HepG2 (cell line): ENCODE measurements at places on chromosomes 1 and 21. TPM values are rescaled to one million over a fixed set of nuclear protein-coding genes. Genes with fewer than 3 reads are reported as not detected.

DNA sequence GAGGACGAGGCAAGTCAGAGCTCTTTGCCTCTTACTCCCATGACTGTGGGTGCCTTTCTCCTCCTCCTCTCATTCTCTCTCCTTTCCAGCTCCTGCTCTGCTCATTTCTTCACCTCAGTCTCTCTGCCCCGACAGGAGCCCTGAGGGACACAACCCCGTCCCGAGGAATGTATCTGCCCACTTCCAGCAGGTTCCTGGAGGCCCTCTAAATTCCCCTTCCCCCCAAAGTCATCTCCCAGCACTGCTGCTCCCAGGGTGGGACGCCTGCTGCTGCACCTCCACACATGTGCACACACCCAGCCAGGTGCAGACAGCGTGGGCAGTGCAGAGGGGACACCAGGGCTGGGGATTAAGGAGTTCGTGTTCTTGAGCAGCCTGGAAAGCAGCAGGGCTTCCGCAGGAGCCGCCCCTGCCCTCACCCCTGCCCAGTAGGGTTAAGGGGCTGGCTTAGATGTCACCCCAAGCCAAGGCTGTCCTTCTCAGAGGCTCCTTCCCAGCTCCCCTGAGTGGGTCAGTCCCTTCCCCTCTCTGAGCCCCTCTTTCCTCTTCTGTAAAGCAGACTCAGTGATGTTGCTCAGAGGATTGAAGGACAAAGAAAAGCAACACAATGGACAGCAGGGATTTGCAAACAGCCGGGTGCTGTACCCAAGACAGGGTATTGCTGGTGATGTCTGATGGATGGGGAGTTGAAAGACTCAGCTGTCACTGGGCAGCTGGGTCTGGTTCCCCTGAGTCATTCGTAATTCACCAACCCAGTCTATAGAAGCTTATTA is 346.0 kb downstream of the MATN1 start:
- H3K4me3 ChIP-seq: no peak overlapping the region
- no peak for DNase-seq
- H3K27ac ChIP-seq: no peak overlapping the region

- no peak overlapping the region for H3K4me3 ChIP-seq
- peaks cover 3% of the 10 kb centered on the region; the same call in 1 of the 3 replicates for H3K36me3 ChIP-seq
- no peaks in the 10 kb centered on the region; the same call in 1 of the 2 replicates for H3K27me3 ChIP-seq
- no peaks in the 10 kb centered on the region for H3K4me1 ChIP-seq
Observed at GRCh38 chr1:50611675-50612074, 188.4 kb upstream of the DMRTA2 start.

DNA sequence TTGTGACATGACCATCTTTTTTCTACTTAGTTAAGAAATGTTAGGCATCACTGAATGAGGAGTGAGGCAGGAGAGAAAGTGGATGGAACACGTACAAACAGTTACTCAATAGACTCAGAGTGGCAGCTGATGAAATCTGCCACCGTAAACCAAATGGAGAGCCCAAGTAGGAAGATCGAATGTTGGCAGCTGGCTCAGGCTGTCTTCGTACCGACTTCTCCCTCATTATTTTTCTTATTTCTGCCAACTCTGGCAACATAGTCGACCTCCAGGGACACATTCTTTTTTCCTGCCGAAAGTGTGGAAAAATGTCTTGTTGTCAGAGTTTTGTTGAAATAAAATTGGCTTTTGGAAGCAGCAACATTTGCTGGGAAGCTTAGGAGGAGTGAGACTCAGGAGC is 143.3 kb downstream of the GREM2 start:
- H3K27me3 ChIP-seq: no peaks in the 10 kb centered on the region
- no peaks in the 10 kb centered on the region for H3K4me1 ChIP-seq
- no peak overlapping the region for H3K27ac ChIP-seq
- H3K4me3 ChIP-seq: no peak overlapping the region

GRCh38 chr1:98387701-98388100 is 273.8 kb upstream of the SNX7 start:
- H3K4me1 ChIP-seq: no peaks in the 10 kb centered on the region
- H3K27ac ChIP-seq: no peak overlapping the region
- no peaks in the 10 kb centered on the region for H3K36me3 ChIP-seq
- H3K4me3 ChIP-seq: no peak overlapping the region

GRCh38 chr1:38274974-38275373 is 228.4 kb upstream of the POU3F1 start:
- DNase-seq: no peak
- H3K4me3 ChIP-seq: no peak overlapping the region
- H3K27me3 ChIP-seq: no peaks in the 10 kb centered on the region; the same call in 1 of the 3 replicates
- H3K36me3 ChIP-seq: no peaks in the 10 kb centered on the region
- no peak overlapping the region for H3K27ac ChIP-seq

DNA sequence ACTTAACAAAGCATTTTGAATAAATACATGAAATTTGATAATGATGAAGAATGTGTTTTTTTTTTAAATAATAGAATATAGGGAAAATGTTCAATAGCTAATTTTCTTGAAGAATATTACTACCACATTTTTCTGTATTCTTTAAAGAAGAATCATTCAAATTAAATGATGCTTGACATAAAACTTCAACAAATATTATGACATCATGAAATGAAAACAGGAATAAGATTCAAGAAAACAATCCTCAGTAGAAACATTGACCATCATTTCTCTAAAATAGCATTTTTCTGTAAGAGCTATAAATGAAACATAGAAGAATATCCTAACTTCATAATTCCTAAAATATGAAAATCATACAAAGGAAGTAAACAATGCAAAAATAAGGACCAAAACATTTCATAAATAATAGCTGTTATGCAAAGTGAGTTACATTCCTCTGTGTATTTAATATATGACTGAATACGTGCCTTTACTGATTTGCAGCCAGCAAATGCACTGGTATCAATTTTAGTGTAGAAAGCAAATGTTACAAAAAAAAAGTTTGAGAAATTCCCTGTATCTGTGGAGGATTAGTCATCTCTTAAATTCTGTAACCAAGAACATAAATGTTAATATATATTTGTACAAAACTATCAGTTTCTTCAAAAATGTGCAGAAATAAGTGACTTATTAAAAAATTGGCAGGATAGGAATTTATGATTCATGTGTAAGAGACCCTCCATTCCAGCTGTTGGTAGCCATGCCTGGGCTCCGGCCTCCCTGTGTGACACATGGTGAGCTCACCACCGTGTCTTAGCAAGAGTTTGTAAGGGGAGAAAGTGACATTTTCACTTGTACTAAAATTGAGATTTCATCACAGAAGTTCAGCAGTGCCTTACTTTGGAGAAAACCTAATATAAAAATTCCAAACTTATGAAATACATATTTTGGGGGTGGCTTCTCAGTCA is 15.0 kb upstream of the PTPN14 start:
- H3K27ac ChIP-seq: no peak overlapping the region
- no peaks in the 10 kb centered on the region for H3K36me3 ChIP-seq
- no peak overlapping the region for H3K4me3 ChIP-seq
- H3K27me3 ChIP-seq: no peaks in the 10 kb centered on the region
- H3K4me1 ChIP-seq: no peaks in the 10 kb centered on the region

GRCh38 chr1:219143735-219144134 is 29.9 kb upstream of the LYPLAL1 start:
- no peaks in the 10 kb centered on the region for H3K4me1 ChIP-seq
- H3K36me3 ChIP-seq: no peaks in the 10 kb centered on the region
- no peak overlapping the region for H3K4me3 ChIP-seq
- H3K27me3 ChIP-seq: no peaks in the 10 kb centered on the region

- peaks cover 87% of the 10 kb centered on the region for H3K4me1 ChIP-seq
- peak overlapping the region; percentile 100 for H3K27ac ChIP-seq
- no peak overlapping the region for H3K4me3 ChIP-seq
Observed at GRCh38 chr21:39094847-39095579, 88.2 kb downstream of the PSMG1 start.

DNA sequence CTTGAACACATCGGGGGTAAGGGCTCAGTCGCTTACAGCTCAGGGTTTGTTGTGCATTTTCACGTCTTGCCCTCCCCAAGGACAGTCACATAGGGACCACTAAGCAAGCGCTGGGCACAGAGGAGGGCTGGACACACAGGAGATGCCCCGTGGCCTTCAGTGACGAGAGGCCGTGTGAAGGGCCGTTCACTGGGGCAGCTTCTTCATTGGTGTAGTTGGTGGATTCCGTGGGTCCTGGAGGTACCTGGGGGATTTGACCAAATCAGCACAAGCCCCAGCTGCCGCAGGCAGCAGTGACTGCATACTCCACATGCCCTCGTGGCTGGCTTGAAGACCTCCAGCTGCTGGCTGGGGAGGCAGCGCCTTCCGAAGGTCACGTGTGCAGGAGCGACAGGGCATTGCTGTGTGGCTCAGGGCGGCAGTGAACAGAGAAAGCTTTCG is 100.8 kb upstream of the C1orf174 start:
- H3K4me3 ChIP-seq: no peak overlapping the region
- H3K36me3 ChIP-seq: no peaks in the 10 kb centered on the region
- H3K27ac ChIP-seq: no peak overlapping the region
- DNase-seq: no peak
- H3K27me3 ChIP-seq: peaks cover 10% of the 10 kb centered on the region

GRCh38 chr1:191575746-191576145 is 582.5 kb upstream of the RGS18 start:
- no peaks in the 10 kb centered on the region for H3K27me3 ChIP-seq
- H3K4me3 ChIP-seq: no peak overlapping the region
- no peaks in the 10 kb centered on the region for H3K4me1 ChIP-seq
- DNase-seq: no peak
- no peaks in the 10 kb centered on the region for H3K36me3 ChIP-seq

GRCh38 chr1:170676628-170677027 is 12.7 kb downstream of the PRRX1 start:
- no peaks in the 10 kb centered on the region for H3K27me3 ChIP-seq
- no peaks in the 10 kb centered on the region for H3K36me3 ChIP-seq
- H3K4me3 ChIP-seq: no peak overlapping the region
- H3K27ac ChIP-seq: no peak overlapping the region
- DNase-seq: no peak

GRCh38 chr1:83527987-83528386 is 470.9 kb downstream of the TTLL7 start:
- no peaks in the 10 kb centered on the region for H3K27me3 ChIP-seq
- no peak overlapping the region for H3K4me3 ChIP-seq
- no peaks in the 10 kb centered on the region for H3K36me3 ChIP-seq
- H3K27ac ChIP-seq: no peak overlapping the region
- DNase-seq: no peak

GRCh38 chr1:223045164-223045957 is 97.7 kb downstream of the TLR5 start:
- peak overlapping the region; percentile 20; the same call in 1 of the 2 replicates for H3K4me3 ChIP-seq
- H3K4me1 ChIP-seq: peaks cover 34% of the 10 kb centered on the region
- no peaks in the 10 kb centered on the region for H3K36me3 ChIP-seq
- DNase-seq: peak; percentile 40
- H3K27me3 ChIP-seq: no peaks in the 10 kb centered on the region

DNA sequence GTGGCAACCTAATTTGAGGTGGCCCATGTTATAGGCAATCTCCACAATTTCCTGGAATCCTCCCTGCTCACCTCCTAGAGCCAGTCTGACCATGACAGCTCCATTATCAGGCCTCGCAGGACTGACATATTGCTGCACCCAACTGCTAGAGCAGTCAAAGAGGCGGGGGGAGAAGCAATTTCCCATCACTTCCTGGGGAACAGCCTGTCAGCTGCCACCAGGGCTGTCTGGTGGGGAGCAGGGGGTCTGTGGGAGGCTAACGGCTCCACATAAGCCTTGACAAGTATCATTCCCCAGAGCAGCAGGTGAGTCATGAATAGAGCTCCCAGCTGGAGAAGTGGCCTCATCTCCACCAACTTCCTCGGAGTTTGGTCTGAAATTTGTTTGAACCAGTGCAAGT is 322.9 kb downstream of the MATN1 start:
- no peak for DNase-seq
- no peak overlapping the region for H3K27ac ChIP-seq
- no peaks in the 10 kb centered on the region for H3K36me3 ChIP-seq
- H3K27me3 ChIP-seq: peaks cover 4% of the 10 kb centered on the region; the same call in 1 of the 3 replicates
- no peak overlapping the region for H3K4me3 ChIP-seq
- no peaks in the 10 kb centered on the region for H3K4me1 ChIP-seq

GRCh38 chr1:7388141-7388487 is 383.0 kb upstream of the VAMP3 start:
- no peaks in the 10 kb centered on the region for H3K4me1 ChIP-seq
- DNase-seq: no peak
- H3K4me3 ChIP-seq: no peak overlapping the region
- H3K27ac ChIP-seq: no peak overlapping the region

GRCh38 chr21:46340998-46341397 is 17.0 kb downstream of the PCNT start:
- DNase-seq: no peak
- no peak overlapping the region for H3K27ac ChIP-seq
- no peaks in the 10 kb centered on the region for H3K4me1 ChIP-seq
- peaks cover 38% of the 10 kb centered on the region for H3K36me3 ChIP-seq
- no peak overlapping the region for H3K4me3 ChIP-seq

GRCh38 chr1:65069011-65069565 is 78.9 kb upstream of the AK4 start:
- no peaks in the 10 kb centered on the region for H3K27me3 ChIP-seq
- peak overlapping the region; percentile 74 for H3K4me3 ChIP-seq
- H3K27ac ChIP-seq: no peak overlapping the region
- DNase-seq: no peak

DNA sequence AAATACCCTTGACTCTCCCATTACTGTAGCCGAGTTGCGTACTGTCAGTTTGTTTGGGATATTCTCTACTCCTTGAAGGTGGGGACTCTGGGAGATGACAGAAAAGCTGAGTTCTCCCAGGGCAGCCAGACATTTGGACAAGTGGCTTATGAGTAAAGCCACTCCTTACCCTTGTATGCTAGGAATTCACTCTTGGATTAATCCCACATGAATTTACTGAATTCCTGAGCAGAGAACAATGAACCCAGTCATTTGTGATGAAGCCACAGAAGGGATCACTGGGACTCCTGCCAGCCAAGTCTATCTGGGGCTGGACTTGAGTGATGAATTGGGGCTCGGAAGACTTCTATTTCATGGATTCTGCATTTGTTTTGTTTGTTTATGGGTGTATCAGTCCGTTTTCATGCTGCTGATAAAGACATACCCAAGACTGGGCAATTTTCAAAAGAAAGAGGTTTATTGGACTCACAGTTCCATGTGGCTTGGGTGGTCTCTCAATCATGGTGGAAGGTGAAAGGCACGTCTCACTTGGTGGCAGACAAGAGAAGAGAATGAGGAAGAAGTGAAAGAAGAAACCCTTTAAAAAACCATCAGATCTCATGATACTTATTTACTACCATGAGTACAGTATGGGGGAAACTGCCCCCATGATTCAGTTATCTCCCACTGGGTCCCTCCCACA is 25.1 kb downstream of the C1orf116 start:
- peak overlapping the region; percentile 71 for H3K27ac ChIP-seq
- DNase-seq: peak; percentile 94
- H3K36me3 ChIP-seq: no peaks in the 10 kb centered on the region

DNA sequence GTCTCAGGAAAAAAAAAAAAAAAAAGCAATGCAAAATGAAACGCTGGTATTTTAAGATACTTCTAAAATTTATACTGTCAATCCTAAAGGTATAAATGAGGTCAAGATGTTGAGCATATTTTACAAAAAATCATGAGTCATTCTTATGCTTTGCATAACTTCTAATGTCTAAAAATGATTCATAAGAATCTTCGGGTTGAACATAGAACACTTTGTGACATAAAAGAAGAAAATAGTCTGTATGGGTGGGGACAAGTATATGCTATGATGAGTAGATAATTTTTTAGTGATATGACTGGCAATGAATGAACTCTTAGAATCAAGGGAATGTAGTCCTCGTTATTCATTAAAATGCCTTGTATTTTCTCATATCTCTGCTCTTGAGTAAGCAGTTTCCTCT is 416.9 kb upstream of the USP24 start:
- DNase-seq: no peak
- H3K36me3 ChIP-seq: no peaks in the 10 kb centered on the region
- no peaks in the 10 kb centered on the region for H3K4me1 ChIP-seq
- H3K27me3 ChIP-seq: no peaks in the 10 kb centered on the region
- no peak overlapping the region for H3K27ac ChIP-seq

Gene S100A5
- not detected in 2 replicates for total RNA-seq

Gene CFHR1
- total RNA-seq: not detected in 2 replicates

Gene KCNE2
- not detected in 2 replicates for total RNA-seq

Gene KLF17
- total RNA-seq: not detected in 2 replicates

Gene HSD3B2
- not detected in 2 replicates for total RNA-seq

Gene OR2L2
- total RNA-seq: not detected in 2 replicates

Gene ACTN2
- total RNA-seq: 0.04 and 0.25 TPM in 2 replicates
